ENCODE measurements at places on chromosomes 2 and 18.

DNA sequence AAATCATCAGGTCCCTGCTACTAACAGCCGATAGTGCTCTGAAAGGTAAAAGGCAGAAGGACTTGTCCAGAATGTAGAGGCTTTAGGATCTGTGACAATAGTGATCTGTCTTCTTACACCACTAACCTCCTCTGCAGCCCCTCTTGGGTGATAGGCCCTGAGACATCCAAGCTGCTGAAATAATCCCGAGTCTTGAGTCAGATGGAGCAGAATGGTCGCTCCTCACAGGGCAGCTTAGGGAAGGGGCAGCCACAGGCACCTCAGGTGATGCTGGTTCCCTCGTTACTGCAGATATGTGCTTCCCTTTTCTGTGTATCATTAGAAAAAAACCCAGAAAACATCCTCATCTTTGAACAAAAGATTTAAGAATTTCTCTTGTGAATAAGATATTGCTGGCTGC, 157.1 kb upstream of the DLX2 start:
- DNase-seq: no peak

GRCh38 chr2:69073928-69074570, 61.1 kb downstream of the ANTXR1 start:
- no peak for DNase-seq

GRCh38 chr18:40670668-40671375, 1284.2 kb upstream of the PIK3C3 start:
- DNase-seq: no peak

DNA sequence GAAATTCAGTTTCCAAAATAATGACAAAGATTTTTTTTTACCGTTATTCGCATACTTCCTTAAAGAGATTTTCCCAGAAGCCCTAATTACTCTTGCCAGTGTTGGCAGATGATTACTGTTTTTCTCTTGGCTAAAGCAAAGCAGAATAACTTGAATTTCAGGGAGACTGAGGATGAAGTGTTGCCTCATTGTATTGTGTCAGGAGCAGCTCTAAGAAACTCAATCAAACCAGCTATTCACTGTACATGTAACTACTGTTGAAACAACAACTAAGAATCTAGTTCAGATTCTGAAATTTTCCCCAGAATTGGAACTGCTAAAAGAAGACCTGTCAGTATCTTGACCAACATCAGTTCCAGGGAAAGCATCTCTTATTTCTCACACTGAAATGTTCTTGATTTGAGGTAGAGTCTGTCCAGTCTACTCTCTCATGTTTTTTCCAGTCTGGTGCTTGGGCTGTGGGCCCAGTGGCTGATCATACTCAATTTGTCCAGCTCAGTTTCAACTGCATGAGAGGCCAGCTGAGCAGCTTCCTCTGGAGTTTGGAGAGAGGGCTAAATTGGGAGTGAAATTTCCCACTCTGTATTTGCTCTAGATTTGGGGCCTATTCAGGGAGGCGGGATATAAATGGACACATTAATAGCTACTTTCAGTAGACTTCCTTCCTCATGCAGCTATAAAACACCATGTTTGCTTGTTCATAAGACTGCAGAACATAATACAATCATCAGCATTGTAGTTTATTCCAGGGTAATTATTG, 78.5 kb downstream of the PPP1R1C start:
- DNase-seq: no peak

DNA sequence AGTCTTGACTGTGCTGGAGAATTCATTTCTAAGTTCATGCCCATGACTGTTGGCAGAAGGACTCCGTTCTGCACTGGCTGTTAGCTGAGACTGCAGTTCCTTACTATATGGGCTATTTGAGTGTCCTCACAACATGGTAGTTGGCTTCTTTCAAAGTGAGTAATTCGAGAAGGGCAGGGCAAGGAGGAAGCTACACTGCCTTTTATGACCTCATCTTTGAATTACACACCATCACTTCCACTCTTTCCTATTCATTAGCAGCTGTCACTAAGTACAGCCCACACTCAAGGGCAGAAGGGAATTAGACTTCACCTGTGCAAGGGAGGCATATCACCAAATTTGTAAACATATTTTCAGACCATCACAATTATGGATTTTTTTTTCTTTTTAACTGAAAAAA, 55.9 kb upstream of the EPAS1 start:
- no peak for DNase-seq

DNA sequence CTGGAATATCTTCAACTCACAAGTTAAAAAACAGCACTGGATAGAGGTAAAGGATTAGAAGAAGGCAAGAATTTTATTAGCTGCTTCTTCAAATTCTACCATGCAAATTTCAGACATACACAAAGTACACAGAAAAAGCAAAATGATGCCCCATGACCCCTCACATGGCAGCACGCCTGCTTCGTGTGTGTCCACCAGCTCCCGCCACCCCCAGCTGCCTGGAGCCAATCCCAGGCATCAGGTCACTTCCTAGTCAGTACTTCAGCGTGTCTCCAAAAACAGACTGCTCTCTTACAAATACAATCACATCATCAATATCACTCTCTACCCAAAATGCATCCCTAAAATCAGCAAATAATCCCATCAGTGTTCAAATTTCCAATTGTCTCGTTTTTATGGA, 35.8 kb downstream of the IMPA2 start:
- no peak for DNase-seq

- DNase-seq: no peak
Observed at GRCh38 chr2:138476940-138477339, 24.6 kb upstream of the SPOPL start.

DNA sequence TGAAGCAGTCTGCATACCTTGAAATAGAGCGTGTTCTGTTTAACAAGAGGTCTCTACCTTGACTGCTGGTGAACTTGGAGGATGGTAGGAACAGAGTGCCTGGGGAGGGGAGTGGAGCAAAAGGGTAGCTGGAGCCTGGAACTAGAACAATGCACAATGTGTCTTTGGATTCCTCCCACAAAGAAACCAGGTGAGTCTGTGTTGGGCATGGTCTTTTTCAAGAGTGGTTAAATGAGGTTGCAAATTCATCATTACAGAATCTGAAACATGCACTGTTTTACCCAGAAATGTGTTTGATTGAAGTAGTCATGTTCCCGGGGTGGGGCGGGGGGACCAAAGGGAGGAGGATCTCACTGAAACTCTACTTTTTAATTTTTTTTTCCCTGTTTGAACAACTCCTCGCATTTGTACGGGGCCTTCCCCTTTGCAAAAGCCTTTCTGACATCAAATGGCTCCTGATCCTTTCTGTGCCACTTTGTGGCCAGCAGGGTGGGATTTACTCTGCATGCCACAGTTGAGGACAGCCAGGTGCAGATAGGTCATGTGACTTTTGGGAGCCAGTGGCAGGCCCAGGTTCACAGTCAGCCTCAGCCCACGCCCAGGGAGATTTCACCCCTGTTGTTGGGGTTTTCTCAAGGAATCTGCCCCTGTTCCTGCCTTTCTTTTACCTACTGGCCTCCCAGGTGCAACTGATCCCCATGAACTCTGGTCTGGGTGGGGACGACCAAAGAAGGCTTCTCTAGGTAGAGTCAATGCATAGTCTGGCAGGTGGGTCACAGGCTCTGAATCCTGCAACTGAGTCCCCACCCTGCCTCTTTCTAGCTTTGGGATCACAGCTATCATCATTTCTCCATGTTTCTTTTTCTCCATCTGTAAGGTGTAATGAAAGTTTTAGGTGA, 28.2 kb downstream of the MYCN start:
- DNase-seq: no peak

DNA sequence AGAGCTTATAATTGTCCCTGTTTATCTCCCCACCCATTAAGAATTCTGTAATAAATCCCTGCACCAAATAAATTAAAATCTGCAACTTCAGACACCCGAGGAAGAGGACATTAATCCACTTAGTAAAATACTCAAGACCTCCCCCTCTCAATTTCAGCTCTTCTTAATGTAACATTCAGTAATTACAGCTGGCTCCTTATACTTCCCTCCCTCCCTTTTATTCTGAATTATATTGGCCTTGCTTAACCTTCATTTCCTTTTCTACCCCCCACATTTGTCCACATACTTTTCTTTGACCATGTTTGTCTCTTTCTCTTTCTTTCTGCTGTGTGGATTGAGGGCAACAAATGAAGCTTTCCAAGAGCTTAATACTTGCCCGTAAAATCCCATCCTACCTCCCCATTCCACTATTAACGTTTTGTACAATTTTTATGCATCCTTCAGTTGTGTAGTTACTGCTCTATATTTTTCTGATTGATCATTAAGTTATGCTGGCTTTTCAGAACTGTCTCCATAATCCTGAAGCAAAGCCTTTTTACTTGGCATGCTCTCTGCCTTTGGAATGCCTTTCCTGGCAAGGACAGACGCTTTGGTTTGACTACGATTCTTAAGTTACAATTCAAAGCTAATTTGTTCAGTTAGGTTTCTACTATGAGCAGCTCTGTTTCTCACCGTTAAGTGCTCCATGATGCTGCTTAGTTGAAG, 580.1 kb downstream of the ZEB2 start:
- no peak for DNase-seq

- DNase-seq: no peak
Observed at GRCh38 chr2:138105358-138105757, 141.1 kb downstream of the HNMT start.

- no peak for DNase-seq
Observed at GRCh38 chr2:54435325-54436226, 20.6 kb upstream of the SPTBN1 start.

- DNase-seq: no peak
Observed at GRCh38 chr2:193965263-193965662, 1691.8 kb upstream of the SLC39A10 start.

- DNase-seq: no peak
Observed at GRCh38 chr2:65320042-65320725, 92.6 kb downstream of the ACTR2 start.

GRCh38 chr2:178422097-178422496, 28.9 kb downstream of the PRKRA start:
- DNase-seq: no peak

GRCh38 chr18:49561289-49562193, at the start of gene LIPG:
Gene LIPG, plus strand, starts transcription at chr18:49562057. Its CDS starts 252 bp downstream, at chr18:49562309.
- peak; percentile 93 for DNase-seq

- DNase-seq: no peak
Observed at GRCh38 chr18:50071397-50071796, 123.5 kb downstream of the MYO5B start.

DNA sequence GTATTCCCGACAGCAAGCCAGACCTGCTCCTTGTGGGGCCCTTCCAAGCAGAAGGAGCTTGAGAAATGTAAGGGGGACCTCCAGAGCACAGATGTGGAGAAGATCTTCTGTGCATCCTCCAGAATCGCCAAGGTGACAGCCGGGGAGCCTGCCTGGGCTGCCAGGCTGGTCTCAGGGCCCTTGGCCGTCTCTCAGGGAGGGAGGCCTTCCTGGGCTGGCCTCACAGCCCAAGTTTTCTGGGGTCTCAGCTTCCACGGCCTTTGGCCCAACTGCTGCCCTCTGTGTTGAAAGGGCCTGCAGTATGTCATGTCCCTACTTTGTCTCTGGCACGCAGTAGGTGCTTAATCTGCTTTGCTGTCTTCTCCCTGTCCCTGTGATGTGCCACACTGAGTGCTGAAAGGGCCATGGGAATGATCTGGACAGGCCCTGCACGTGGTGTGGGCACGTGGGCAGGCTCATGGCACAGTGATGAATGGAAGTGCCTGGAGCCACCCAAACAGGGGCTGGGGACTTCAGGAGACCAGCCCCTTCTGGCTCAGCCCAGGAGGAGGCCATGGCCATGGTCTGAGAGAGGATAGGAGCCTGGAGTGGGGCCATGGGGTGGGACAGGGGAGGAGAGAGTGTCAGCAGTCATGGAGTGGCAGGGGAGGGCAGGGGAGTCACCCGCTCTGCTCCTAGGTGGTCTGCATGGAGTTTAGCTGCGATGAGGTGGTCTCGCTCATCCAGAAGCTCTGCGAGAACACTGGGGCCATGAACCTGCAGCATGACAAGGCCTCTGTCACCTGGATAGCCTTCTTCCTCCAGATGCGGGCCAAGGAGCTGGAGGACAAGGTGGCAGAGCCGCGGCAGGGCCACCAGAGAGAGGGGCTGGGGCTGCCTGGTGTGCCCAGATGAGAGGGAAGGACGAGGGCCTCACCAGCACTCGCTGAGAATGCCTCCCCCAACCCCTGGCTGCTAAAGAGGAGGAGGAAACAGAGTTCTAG, 35.4 kb downstream of the HJURP start:
- no peak for DNase-seq

GRCh38 chr2:48332286-48332685, 197.7 kb upstream of the STON1 start:
- DNase-seq: no peak

GRCh38 chr18:63405986-63406385, 16.3 kb downstream of the VPS4B start:
- DNase-seq: no peak

DNA sequence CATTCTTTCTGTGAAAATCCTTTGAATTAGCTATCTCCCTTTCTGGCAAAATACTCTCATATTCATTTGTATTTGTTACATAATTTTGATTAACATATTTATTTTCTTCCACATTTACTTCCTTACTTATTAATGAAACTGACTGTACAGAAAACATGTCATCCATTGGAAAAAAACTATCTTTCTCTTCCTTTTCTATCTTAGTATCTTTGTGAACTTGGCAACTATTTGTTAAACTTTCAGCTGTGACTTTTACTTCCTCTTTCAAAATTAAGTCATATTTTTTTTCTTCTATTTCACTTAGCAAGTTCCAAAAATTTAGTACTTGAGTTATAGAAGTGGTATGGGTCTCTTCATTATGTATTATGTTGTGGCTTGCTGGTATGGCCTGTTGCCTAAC, 2.6 kb downstream of the RAD51AP2 start:
- no peak for DNase-seq

DNA sequence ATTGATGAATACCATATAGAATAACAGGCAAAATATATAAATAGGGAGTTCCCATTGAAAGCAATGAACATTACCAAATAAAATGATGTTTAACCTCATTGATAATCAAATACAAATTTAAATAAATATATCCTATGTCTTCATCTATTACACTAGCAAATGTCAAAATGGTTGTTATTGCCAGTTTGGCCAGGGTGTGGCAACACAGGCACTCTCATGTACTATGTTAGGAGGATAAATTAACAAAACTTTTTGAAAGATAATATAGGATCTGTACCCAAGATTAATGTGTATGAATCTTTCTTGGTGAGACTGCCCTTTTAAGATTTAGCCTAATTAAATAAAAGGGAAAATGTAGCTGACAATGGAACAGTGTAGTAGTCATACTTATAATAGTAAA, 659.3 kb downstream of the ERBB4 start:
- DNase-seq: no peak

DNA sequence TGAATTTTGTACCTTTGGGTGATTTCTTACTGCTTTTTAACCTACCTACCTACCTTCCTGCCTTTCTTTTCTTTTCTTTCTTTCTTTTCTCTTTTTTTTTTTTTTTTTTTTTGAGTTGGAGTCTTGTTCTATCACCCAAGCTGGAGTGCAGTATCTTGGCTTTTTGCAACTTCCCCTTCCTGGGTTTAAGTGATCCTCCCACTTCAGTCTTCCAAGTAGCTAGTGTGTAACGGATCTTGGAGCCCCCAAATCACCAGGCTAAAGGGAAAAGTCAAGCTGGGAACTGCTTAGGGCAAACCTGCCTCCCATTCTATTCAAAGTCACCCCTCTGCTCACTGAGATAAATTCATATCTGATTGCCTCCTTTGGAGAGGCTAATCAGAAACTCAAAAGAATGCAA, 61.3 kb downstream of the DDX18 start:
- DNase-seq: no peak

GRCh38 chr2:96083064-96083939, 33.1 kb downstream of the ADRA2B start:
- DNase-seq: peak; percentile 15
